ENCODE measurements at places on chromosomes 2 and 18. TPM values are rescaled to one million over a fixed set of nuclear protein-coding genes. Genes with fewer than 3 reads are reported as not detected.

GRCh38 chr2:156356014-156356754, 23.7 kb upstream of the NR4A2 start:
- no peaks in the 10 kb centered on the region for H3K4me1 ChIP-seq
- no peaks in the 10 kb centered on the region for H3K36me3 ChIP-seq
- no peak overlapping the region for H3K27ac ChIP-seq
- no peak for DNase-seq

MOCOS gene
- 0.77 TPM for total RNA-seq

DNA sequence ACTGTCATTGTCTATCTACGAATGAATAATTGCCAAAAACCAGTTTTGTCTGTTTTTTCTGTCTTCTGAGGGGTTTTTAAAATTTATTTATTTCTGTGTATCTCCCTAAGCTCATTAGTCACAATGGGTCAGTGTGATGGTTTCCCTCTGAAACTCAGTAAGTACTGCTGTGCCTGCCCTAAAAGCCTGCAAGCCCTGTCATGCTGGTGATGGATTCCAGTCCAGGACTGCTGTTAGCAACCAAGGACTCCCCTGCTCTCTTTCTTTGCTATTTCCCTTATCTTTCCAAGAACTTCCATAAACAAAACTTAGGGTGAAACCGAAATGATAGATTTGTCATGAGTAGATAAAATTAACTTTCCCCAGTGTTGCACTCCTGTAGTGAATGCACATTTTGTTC, 11.8 kb upstream of the DSG2 start:
- no peak for DNase-seq
- H3K27me3 ChIP-seq, result no peaks in the 10 kb centered on the region
- no peak overlapping the region for H3K27ac ChIP-seq
- no peaks in the 10 kb centered on the region for H3K36me3 ChIP-seq

SH3RF3 gene
- total RNA-seq, result 4.8 TPM

DNA sequence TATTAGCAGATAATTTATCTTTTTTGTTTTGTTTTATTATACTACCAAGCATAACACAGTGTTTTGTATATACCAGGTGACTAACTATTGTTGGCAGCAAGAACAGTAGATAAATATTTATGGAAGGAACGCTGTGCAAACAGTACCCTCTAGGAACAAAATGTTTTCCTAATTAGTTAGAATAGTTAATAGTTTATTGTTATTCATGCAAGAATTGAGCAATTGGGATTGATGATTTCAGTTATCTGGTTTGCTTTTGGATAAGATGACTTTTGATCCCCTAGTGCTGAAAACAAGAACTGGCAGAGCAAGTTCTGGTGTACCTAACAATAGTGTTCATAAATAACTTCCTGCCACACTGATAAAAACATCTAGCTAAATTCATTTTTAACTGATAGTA, 323.3 kb downstream of the TGIF1 start:
- peaks cover 8% of the 10 kb centered on the region for H3K4me1 ChIP-seq
- H3K36me3 ChIP-seq, result no peaks in the 10 kb centered on the region
- no peak overlapping the region for H3K27ac ChIP-seq
- no peak for DNase-seq
- H3K27me3 ChIP-seq, result no peaks in the 10 kb centered on the region

CTNNA2 gene
- 117 TPM for total RNA-seq

GRCh38 chr18:70659036-70659925, 370.4 kb downstream of the SOCS6 start:
- no peak overlapping the region for H3K27ac ChIP-seq
- H3K4me3 ChIP-seq, result no peak overlapping the region
- no peaks in the 10 kb centered on the region for H3K4me1 ChIP-seq
- H3K27me3 ChIP-seq, result no peaks in the 10 kb centered on the region
- H3K36me3 ChIP-seq, result no peaks in the 10 kb centered on the region

SERPINB13 gene
- total RNA-seq, result not detected

GRCh38 chr2:217449444-217449843, 553.4 kb downstream of the TNS1 start:
- peaks cover 4% of the 10 kb centered on the region for H3K4me1 ChIP-seq
- no peak overlapping the region for H3K4me3 ChIP-seq
- DNase-seq, result peak; percentile 28

DNA sequence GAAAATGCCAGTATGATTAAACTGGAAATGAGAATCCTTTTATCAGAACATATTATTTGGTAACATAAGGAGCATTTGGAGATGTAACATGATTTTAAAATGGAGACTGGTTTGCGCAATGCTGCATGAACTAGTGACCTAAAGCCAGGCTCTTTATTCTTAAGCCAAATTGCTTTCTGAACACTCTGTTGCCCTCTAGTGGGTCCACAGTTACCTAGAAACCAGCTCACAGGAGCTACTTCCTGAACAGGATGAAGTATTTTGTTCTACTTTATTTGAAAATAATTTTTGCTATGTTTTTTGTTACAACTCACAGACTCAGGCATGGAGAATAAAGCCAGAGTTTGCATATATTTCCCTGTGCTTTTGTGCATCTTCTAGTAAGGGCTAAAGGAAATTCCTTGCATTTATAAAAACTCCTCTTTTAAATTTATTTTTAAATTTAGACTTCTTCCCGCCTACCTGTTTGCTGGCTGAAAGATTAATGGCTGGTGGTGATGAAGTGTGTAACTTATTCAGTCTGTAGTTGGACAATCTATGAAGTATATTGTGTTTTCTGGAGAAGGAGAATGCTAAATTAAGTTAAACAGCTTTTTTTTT, 146.7 kb downstream of the PARD3B start:
- DNase-seq, result peak; percentile 95
- H3K36me3 ChIP-seq, result no peaks in the 10 kb centered on the region
- H3K27me3 ChIP-seq, result no peaks in the 10 kb centered on the region
- H3K27ac ChIP-seq, result no peak overlapping the region

GRCh38 chr2:187686416-187687024, 132.3 kb upstream of the TFPI start:
- no peaks in the 10 kb centered on the region for H3K36me3 ChIP-seq
- H3K4me3 ChIP-seq, result no peak overlapping the region
- no peaks in the 10 kb centered on the region for H3K27me3 ChIP-seq
- peak; percentile 86 for DNase-seq

DNA sequence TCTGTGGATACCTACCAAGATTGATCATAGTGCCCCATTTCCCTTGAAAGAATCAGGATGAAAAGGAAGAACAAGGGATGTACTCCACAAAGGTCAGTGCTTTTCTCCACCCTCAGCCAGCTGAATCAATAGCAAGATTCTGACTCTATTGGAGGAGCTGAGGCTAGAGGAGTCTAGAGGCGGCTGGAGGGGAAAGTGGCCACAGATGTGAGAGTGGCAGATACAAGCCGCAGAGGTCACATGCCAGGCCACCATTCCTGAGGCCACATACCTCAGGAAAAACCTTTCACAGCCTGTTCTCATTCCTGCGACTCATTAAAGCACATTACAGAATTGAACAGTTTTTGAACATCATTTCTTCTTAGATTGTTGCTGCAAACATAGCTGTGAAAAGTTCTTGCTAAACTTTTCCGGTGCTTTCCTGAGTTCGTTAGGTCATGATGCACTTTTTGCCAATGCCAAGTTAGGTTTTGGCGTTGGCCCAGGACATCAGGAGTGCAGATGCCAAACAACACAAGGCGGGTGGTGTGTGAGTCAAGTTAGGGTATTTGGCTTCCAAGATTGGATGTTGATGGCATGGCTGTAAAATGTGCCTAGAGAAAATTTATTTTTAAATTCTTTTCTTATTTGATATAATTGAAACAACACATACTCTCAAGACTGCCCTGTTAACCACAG, 160.7 kb upstream of the SP5 start:
- H3K27me3 ChIP-seq, result no peaks in the 10 kb centered on the region
- no peak for DNase-seq
- H3K36me3 ChIP-seq, result no peaks in the 10 kb centered on the region
- H3K4me1 ChIP-seq, result no peaks in the 10 kb centered on the region
- peak overlapping the region; percentile 10 for H3K27ac ChIP-seq

GRCh38 chr2:6896930-6897759, 19.6 kb downstream of the RSAD2 start:
- H3K4me3 ChIP-seq, result no peak overlapping the region
- no peak for DNase-seq
- H3K4me1 ChIP-seq, result no peaks in the 10 kb centered on the region
- H3K36me3 ChIP-seq, result no peaks in the 10 kb centered on the region
- no peak overlapping the region for H3K27ac ChIP-seq

FHL2 gene
- 23.4 TPM for total RNA-seq

DNA sequence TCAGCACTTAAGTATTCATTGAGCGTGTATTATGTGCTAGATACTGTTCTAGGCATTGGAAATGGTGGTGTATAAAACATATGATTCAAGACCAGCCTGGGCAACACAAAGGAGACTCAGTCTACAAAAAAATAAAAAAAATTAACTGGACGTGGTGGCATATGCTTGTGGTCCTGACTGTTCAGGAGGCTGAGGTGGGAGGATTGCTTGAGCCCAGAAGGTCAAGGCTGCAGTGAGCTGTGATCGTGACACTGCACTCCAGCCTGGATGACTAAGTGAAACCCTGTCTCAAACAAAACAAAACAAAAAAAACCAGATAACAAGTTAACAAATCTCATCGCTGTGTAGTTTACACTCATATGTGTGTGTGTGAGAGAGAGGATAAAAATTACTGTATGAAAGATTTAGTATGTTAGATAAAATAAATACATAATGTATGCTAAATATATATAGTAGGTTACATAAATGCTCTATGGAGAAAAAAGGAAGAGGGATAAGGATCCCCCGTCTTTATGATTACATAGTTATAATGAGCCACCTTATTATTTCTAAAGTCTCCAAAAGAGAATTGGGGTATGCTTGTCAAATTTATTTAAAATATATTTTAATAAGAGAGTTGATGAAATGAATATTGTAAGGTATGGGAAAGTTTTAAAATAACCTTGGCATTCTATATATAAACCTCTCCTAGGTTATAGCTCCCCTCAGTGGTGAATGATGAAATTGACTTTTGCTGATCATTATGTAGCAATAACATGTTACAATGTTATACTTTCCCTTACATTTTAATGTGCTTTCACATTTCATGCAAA, 69.2 kb downstream of the EHBP1 start:
- DNase-seq, result peak; percentile 54
- no peak overlapping the region for H3K27ac ChIP-seq
- H3K4me1 ChIP-seq, result no peaks in the 10 kb centered on the region
- no peaks in the 10 kb centered on the region for H3K36me3 ChIP-seq

- H3K36me3 ChIP-seq, result peaks cover 9% of the 10 kb centered on the region
- peaks cover 22% of the 10 kb centered on the region for H3K4me1 ChIP-seq
- no peak overlapping the region for H3K4me3 ChIP-seq
- H3K27ac ChIP-seq, result no peak overlapping the region
These were observed 2.0 kb upstream of the MCFD2 start for GRCh38 chr2:46917628-46918027.

VSNL1 gene
- total RNA-seq, result 58.6 TPM

DNA sequence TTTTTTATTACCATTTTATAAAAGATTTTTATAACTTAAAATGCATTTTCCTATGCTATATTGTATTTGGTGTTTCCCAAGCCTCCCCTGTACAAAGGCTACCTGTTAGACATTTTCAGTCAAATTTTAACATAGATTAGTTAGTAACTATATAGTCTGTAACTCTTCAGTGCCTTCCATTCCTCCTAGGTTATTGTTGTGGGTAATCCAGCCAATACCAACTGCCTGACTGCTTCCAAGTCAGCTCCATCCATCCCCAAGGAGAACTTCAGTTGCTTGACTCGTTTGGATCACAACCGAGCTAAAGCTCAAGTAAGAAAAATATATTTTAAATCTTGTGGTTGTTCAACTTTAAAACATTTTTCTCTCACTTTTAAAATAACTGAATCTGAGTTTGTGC, 10.2 kb downstream of the MDH1 start:
- H3K36me3 ChIP-seq, result peaks cover 9% of the 10 kb centered on the region
- H3K27me3 ChIP-seq, result no peaks in the 10 kb centered on the region
- no peak for DNase-seq
- H3K27ac ChIP-seq, result no peak overlapping the region
- H3K4me3 ChIP-seq, result no peak overlapping the region

DCC gene
- total RNA-seq, result 16.6 TPM

DNA sequence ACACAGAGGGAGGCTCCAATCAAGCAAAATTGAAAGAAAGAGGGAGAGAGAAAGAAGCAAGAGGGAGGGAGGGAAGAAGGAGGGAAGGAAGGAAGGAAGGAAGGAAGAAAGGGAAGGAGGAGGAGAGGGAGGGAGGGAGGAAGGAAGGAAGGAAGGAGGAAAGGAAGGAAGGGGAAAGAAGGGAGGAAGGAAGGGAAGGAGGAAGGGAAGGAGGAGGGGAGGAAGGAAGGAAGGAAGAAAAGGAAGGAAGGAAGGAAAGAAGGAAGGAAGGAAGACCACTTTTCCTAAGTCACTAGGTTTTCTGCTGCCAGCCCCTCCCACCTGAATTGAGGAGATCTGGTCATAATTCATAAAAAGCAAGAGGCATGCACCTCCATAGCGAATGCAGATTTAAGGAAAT, 287.0 kb downstream of the SP3 start:
- H3K36me3 ChIP-seq, result no peaks in the 10 kb centered on the region
- DNase-seq, result no peak
- H3K4me3 ChIP-seq, result no peak overlapping the region
- H3K27me3 ChIP-seq, result peaks cover under 1% of the 10 kb centered on the region
- H3K27ac ChIP-seq, result no peak overlapping the region
- no peaks in the 10 kb centered on the region for H3K4me1 ChIP-seq

- H3K4me1 ChIP-seq, result peaks cover 77% of the 10 kb centered on the region
- peak overlapping the region; percentile 15 for H3K27ac ChIP-seq
- H3K36me3 ChIP-seq, result peaks cover 10% of the 10 kb centered on the region
- peak overlapping the region; percentile 75 for H3K4me3 ChIP-seq
- DNase-seq, result no peak
These were observed 713 bp downstream of the ATOH8 start for GRCh38 chr2:85754313-85755095.

- DNase-seq, result no peak
- no peaks in the 10 kb centered on the region for H3K4me1 ChIP-seq
- H3K36me3 ChIP-seq, result peaks cover 4% of the 10 kb centered on the region
- H3K27me3 ChIP-seq, result no peaks in the 10 kb centered on the region
These were observed 145.0 kb downstream of the BAZ2B start for GRCh38 chr2:159471340-159471739.

GRCh38 chr2:169047256-169048250, 16.4 kb upstream of the ABCB11 start:
- no peak for DNase-seq
- no peaks in the 10 kb centered on the region for H3K27me3 ChIP-seq
- no peak overlapping the region for H3K27ac ChIP-seq
- no peaks in the 10 kb centered on the region for H3K4me1 ChIP-seq
- H3K36me3 ChIP-seq, result no peaks in the 10 kb centered on the region

DNA sequence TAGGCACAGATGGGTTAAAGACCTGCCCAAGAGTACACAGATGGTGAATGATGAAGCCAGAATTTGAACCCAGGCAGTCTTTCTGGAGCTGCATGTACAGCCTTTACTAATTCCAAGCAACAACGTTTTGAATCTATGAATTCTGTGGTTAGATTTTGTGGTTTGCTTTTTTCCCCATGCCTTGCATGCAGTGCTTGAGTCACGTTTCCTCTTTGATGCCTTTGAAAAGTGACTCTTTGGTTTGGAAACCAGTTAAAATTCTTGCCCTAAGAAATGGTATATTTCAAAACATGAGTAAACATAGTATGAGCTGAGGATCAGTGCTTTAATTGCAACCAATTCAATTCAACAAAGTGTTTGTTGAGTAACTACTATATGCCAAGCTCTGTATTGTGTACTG, 48.2 kb upstream of the PPM1B start:
- no peaks in the 10 kb centered on the region for H3K27me3 ChIP-seq
- no peak overlapping the region for H3K27ac ChIP-seq
- no peak overlapping the region for H3K4me3 ChIP-seq
- H3K36me3 ChIP-seq, result no peaks in the 10 kb centered on the region
- no peaks in the 10 kb centered on the region for H3K4me1 ChIP-seq
- DNase-seq, result no peak

GPAT2 gene
- 0.79 TPM for total RNA-seq

- H3K27me3 ChIP-seq, result no peaks in the 10 kb centered on the region
- no peaks in the 10 kb centered on the region for H3K4me1 ChIP-seq
- no peak for DNase-seq
- H3K27ac ChIP-seq, result no peak overlapping the region
These were observed 98.6 kb downstream of the MSH2 start for GRCh38 chr2:47501374-47502200.

GPR55 gene
- total RNA-seq, result not detected

All from spinal cord (tissue), 10 donors.